CD14-positive monocyte (primary cell): ENCODE measurements at places on chromosomes 3 and 15.

GRCh38 chr3:160143482-160143881 lies 81.7 kb upstream of the C3orf80 start:
- DNase-seq, result no peak

GRCh38 chr3:38111201-38111600 lies 25.7 kb downstream of the ACAA1 start:
- no peak for DNase-seq

DNA sequence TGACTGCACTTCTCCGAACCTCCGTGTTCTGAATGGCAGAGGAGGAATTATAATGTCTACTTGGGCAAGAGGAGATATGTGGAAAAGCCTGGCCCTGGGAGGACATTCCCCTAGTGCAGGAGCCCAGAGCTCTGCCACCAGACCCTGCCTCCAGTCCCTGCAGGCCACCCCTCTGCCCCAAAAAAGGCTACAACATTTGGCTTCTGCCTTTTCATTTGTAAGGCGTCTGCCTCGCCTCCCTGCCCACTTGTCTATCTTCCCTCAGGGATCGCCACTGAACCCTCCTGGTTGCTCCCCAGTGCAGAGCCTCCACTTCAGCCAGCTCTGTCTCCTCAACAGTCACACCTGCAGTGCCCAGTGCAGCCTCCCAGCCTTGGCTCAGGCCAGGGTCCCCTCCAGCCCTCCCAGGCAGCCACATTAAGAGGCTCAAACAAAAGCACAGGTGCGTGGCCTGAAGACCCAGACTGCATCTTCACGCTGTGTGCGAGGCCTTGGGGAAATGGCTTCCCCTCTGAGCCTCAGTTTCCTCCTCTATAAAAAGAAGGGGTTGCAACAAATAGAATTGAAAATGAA lies 125.9 kb upstream of the SMAD3 start:
- no peak for DNase-seq

DNA sequence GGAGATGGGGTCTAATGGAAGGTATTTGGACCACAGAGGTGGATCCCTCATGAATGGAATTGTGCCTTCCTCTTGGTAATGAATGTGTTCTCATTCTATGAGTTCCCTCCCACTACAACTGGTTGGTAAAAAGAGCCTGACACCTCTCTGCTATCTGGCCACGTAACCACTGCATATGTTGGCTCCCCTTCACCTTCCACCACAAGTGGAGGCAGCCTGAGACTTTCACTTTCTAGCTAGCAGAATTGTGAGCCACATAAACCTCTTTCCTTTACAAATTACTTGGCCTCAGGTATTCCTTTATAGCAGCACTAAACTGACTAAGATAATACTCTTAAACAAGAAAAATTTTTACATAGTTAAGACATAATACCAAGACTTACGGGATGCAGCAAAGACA lies 155.3 kb downstream of the NR1I2 start:
- no peak for DNase-seq

DNA sequence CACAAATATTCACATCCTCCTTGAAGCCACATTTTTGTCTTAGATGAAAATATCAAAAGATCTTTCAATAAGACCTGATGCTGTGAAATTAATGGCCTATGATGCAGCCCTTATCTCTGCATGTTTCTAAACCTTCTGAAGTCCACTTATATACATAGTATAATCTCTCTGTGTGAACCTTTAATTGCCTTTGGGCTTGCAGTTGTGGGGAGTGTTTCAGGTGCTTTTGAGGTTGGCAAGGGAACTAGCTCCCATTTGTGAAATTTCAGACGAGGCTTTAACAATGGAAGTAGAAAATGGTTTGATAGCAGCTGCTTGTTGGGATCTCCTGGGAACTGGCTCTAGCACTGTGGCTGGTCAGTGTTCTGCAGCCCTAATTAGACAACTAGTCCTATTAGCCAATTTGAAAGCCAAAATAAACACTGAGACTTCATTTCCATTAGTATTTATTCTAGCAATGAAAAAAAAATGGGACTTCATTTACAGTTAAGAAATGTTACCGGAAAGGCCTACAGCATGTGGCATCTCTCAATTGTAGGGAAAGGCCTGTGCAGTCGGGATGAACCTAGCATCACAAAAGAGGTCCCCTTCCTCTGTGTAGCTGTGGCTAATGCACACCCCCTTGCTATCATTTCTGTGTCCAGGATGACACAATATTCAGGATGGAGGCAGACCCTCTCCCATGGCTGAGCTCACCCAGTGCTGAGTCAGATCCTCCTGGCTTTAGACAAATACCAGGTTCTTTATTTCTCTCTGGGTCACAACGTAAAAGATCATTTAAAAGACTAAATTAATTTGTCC lies 140.7 kb upstream of the TRIM42 start:
- no peak for DNase-seq

- peak; percentile 17 for DNase-seq
These were observed 266.1 kb downstream of the CGGBP1 start for GRCh38 chr3:87792534-87793336.

DNA sequence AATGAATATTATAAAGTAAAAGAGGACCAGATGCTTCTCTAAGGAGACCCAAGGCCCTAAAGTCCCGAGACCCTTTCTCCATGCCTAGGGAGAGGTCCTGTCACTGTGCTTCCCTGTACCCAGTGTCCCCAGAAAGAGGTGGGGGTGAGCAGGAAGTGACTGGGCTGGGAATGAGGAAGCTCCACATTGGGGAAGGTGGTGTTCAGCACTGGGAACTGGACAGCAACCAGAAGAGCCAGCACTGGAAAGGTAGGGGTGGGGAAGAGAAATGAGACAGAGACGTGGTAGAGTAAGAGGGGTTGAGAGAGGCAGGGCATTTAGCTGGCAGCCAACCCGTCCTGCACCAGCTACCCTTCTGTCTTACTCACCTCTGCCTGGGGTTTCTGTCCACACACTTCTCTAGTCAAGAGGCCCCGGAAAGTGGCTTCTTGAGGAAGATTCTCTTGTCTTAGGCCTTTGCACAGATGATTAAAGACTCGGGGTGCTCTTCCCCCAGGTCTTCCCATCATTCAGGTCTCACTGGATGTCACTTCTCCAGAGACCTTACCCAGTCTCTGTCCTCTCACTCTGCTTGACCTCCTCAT lies 12.2 kb downstream of the RRP9 start:
- DNase-seq, result no peak

- DNase-seq, result peak; percentile 8
These were observed 14.1 kb upstream of the CXCR6 start for GRCh38 chr3:45929042-45929679.

- no peak for DNase-seq
These were observed 123.7 kb upstream of the MCTP2 start for GRCh38 chr15:94107652-94108051.

DNA sequence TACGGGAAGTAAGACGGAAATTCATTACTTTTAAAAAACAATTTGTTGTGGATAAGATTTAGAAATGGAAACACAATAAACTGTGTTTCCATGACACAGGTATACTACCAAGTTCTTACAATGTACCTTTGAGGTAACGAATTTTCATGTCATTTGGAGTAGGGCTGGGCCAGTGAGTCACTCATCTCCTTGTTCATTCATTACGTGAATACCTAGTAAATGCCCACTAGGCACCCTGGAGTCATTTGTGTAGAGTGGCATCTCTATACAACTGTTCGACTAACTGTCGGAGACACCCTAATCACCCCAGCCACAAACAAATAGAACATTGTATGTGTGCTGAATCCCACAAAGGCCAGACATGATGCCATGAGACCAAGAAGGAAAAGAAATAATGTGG lies 94.8 kb downstream of the IGF1R start:
- DNase-seq, result no peak

GRCh38 chr15:25504307-25504706 lies 65.5 kb upstream of the UBE3A start:
- DNase-seq, result no peak

DNA sequence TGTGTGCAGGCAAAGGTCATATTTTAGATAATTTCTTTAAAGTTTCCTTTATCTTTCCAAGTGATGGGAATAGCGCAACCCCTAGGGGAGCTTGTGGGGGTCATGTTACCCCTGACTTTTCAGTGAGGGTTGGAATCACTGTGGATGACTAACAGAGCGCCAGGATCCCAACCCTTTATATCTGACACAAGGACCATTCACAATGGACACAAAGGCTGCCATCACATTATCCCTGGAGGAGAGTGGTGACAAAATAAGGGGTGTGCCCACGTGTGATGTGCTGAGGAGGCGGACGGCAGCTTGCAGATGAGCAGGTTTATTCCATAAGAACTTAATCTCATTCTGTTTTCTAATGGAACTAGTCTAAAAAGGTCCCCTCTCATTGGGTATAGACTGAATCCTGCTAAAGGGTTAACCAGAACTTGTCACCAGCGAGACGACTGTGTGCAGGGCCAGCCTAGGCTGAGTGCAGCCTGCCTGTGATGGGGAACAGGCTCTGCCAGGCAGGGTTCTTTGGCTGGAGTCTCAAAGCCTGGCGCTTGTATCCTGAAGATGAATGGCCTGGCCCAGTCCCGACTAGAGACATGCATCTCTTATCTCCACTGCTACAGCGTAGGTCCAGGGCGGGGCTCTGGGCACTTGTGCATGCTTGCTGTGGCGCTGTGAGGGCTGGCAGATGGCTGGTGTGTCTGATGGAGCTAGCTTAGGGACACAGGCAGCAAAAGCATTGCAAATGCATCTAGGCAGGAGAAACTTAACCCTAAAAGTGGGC lies 50.2 kb downstream of the CHDH start:
- DNase-seq, result no peak

- DNase-seq, result peak; percentile 50
These were observed 4.6 kb upstream of the SAMMSON start for GRCh38 chr3:69994919-69995318.

DNA sequence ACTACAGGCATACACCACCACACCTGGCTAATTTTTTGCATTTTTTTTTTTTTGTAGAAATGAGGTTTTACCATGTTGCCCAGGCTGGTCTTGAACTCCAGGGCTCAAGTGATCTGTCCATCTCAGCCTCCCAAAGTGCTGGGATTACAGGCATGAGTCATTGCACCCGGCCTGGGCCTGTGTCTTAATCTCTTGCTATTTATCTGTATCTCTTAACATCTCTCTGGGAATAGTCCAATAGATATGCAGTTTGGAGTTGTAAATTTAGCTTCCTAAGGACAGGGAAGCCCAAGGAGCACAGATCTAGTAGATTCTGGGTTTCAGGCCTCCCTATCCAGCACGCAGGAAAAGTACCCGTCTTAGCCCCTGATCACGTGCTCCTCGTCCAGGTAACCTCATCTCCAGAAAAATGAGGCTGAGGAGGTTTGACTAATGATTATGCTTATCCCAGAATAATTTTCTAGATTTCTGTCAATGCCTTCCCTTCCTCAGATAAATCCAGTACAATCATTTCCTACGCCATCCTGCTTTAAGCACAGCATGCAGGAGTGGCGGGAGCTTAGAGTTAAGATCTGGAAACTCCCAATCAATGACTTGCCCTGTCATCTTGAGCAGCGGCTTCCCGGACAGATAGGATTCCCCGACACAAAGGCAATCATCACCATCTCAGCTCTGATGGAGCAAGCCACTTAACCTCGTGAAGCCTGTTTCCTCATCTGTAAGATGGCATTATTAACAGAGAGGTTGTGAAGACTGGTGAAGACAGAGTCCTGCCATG lies 12.3 kb upstream of the CTDSPL start:
- DNase-seq, result no peak

DNA sequence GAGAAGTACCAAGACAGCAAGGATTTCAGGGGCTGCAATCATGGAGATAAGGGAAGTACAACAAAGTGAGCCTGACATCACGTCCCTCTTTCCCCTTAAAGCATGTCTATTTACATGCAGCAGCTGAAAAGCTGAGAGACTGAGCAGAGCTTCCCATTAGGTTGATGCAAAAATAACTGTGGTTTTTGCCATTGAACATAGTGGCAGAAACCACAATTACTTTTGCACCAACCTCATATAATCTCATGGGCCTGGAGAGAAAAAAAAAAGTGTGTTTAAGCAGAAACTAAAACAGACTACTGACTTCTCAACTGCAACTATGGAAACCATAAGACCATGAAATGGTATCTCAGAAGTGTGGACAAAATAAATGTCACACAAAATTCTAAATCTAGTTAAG lies 48.3 kb downstream of the CCDC12 start:
- DNase-seq, result no peak

DNA sequence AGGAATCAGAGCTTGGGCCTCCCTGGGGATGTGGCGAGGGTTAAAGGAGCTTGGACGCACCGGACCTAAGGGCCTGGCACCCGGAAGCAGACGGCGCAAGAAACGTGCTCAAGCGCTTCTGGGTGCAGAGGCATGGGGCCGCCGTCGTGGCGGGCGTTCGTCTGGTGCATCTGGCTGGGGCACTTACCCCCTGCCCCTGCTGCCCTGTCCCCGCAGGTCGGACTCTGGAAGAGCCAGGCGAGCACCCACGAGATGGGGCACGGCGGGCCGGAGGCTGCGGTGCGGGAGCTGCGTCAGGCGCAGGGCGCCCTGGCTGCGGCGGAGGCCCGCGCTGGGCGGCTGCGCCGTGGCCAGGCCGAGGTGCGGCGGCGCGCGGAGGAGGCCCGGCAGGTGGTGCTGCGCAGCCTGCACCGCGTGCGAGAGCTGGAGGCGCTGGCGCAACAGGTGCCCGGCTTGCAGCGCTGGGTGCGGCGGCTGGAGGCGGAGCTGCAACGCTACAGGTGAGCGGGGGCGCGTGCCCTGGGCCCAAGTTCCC lies 2.5 kb downstream of the EFCC1 start:
- no peak for DNase-seq

- DNase-seq, result no peak
These were observed 398.2 kb upstream of the FRG2C start for GRCh38 chr3:75265897-75266296.

DNA sequence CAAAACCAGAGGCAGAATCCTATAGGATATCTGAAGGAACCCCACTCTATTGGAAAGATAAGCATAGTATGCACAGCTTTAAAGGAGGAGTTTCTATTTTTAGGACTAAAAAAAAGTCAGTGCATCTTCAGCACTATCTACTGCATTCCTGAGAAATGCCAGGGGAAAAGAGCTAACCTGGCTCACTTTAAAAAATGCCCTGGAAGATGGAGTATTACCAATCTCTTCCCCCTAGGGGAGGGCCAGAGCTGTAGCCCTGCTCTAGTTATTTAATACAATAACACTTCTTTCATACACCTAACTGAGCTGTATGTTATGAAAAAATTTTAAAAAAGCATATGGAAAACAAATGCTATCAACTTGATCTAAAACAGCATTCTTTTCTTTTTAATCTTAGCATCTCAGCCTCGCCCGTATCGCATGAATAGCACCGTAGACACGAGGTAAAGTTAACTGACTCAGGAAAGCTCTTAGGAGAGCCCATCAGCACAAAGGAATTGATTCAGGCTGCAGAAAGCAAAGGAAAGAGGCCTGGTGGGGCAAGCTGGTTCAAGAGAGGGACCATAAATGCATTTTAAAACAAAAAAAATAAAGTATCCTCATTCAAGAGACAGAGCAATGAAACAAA lies 50.2 kb downstream of the TGM4 start:
- DNase-seq, result no peak

GRCh38 chr3:124834723-124835718 lies 52.1 kb downstream of the ITGB5 start:
- DNase-seq, result no peak
